GM12891 (cell line): ENCODE measurements at places on chromosomes 13 and 19.

DNA sequence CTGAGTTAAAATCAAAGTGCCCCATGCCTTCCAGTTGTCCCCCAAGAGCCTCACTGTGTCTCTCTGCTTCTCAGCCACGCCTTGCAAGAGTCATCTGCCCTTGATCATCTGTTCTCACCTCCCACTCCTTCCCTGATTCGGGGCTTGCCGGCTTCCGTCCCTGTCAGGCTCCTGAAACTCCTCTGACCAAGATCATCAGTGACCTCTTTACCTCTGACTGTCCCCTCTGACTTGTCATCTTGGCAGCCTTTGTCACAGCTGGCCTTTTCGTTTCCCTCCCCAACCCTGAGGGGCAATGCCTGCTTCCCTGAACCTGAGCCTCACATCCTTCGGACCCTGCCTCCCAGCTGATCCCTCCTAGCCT lies 66.3 kb downstream of the MAP4K1 start:
- DNase-seq = no peak

DNA sequence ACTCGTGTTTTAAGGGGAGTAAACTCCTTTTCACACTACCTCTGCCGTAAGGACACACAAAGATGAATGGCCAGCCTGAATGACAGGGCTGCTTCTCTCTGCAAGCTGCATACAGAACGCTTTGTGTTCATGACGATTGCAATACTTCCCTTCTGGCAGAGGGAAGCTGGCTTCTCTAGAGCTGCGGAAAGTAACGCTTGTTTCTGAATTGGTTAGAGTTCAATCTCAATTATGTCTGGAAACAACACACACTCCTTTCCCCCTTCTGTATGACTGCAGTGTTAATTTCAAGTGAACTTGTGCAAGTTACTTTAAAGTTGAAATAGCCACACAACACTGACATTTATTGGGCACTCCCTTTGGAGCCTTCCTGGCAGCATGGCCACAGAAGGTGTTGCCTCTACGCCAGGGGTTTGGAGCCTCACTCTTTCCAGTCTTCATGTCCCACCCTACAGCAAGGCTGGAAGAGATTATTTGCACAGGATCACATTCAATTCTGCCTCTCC lies 242.6 kb downstream of the NDFIP2 start:
- no peak for DNase-seq

- DNase-seq = no peak
Observed at GRCh38 chr13:110993788-110994187, 78.9 kb upstream of the ANKRD10 start.

- no peak for DNase-seq
Observed at GRCh38 chr13:84658491-84659358, 776.5 kb upstream of the SLITRK1 start.

DNA sequence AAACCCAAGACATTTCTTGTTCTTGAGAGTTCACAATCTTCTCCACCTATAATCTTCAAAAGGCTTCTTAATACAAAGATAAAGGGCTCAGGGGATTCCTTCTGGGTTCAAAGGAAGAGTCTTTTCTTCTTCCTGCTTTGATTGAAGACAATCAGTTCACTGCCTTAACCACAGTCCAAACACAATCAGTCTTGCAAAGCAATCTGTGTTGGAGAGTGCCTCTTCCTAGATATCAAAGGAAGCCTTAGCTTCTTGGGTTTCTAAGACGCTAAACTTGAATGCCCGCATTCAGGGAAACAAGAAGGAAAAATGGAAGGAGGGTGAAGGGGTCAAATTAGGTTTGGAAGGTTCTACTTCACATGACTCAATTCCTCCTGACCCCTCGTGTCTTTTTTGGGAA lies 27.2 kb downstream of the RANBP3 start:
- DNase-seq = no peak

- no peak for DNase-seq
Observed at GRCh38 chr13:76286178-76286577, 600.0 kb downstream of the KCTD12 start.

DNA sequence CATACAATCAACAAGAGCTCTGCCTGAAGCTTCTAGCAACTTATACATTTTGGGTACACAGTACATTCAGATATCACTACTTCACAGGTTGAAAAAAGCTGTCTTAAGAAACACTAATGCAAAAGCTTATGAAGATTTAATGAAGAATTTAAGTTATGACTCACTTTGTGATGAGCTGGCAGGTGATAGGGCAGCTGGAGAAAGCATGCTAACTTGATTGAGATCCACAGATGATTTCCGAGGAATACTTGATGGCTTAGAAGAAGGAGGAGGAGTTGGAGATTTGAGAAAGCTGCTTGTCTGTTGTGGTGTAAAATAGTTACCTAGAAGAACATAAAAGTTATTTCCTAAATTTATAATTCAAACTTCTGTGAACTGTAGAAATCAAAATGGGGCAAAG lies 23.3 kb downstream of the EXOSC8 start:
- DNase-seq = no peak

- DNase-seq = no peak
Observed at GRCh38 chr13:29730253-29730652, 120.2 kb downstream of the UBL3 start.

GRCh38 chr19:15147090-15147489 lies 39.9 kb downstream of the SYDE1 start:
- no peak for DNase-seq

DNA sequence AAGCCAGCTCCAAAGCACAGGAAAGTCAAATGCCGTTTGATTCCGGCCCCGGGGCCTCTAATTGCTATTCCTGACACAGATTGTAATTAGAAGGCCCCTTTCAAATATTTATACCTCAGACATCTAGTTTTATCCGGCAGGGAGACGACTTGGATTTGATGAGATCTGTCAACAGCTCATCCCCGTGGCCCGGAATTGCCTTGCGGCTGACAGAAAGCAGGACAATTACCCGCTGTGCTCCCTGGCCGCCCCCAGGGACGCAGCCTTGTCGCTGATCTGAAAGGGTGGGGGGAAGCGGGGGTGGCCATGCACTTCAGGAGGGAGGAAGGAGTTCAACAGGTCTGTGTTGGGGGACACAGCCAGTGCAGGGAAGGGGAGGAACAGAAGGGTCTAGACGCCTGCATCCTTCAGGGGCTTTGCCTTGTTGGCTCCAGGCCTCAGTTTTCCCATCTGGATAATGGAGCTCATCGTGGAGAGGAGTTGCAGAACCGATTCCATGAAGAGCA lies 1.8 kb upstream of the SHD start:
- no peak for DNase-seq

- DNase-seq = no peak
Observed at GRCh38 chr19:23799321-23799720, 40.6 kb upstream of the ZNF681 start.

DNA sequence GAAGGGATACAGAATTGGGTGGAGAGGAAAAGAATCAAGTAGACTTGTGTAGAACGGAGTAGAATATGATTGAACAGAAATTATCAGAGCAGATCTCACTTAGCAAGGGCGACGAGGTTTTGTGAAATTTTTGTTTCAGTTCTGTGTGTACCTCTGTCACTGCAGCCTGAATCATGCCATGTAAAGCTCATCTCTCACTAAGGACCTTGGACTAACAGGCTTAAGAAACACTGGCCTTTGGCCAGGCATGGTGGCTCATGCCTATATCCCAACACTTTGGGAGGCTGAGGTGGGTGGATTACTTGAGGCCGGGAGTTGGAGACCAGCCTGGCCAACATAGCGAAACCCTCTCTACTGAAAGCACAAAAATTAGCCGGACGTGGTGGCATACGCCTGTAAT lies 62.6 kb downstream of the MYH14 start:
- no peak for DNase-seq

- no peak for DNase-seq
Observed at GRCh38 chr13:73873940-73874830, 260.0 kb downstream of the KLF12 start.

DNA sequence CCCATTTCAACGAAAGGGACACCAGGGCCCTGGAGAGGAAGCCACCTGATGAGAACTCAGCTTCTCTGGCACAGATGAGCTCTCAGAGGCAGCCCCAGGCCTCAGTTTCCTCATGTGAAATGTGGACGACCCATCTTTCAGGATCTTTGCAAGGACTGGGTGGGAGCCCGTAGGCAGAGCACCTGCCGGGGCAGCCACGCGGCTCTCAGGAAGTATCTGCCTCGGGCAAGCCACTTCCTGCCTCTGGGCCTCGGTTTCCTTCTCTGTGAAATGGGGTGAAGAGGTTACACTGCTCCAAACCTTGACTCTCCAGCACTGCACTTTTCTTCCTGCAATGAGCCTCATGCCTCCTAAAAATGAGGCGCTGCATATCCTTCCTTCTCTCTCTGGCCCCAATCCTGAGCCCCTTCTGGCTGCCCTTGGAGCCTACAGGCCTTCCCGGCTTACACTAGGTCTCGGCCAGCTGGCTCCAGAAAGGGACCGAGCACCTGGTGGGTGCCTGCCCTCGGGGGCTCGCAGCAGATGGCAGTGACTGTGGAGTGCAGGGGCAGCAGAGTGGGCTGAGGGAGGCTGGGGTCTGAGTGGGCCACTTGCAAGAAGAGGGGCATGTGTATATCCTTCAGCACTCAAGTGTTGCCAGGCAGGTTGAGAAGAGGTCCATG lies 3.5 kb downstream of the SSBP4 start:
- no peak for DNase-seq

DNA sequence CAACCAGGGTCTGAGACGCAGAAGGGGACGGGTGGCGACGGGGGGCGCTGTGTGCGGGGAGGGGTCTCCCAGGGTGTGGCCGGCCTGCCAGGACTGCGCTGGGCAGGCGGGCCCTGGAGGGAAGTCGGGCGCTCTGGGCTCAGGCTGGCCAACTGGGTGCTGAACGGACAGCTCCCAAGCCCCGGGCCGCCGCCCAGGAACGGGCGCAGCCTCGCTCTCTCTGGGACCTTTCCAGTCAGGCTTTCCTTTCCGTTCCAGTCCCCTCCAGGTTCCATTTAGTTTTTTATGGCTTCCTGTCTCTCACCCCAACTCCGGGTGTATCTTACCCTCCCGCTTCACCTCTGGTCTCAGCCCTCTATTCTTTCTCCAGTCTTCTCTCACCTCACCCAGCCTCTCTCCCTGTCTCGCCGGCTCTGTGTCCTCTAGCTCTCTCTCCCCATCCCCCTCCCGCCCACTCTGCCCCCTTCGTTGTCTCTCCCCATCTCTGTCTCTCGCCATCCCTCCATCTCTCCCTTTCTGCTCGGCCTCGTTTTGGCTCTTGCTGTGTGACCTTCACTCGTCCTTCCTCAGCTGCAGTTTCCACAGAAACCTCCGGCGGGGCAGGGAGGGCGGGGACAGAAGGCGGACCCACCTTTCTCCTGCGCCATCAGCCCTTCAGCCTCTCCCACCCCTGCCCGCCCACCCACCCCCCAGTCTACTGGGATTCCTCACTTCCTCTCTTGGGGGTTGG lies 3.3 kb upstream of the ATP1A3 start:
- peak; percentile 62 for DNase-seq

GRCh38 chr13:90321281-90321931 lies 1026.1 kb upstream of the MIR17HG start:
- DNase-seq = no peak

GRCh38 chr19:8057545-8058270 lies 5.1 kb downstream of the CCL25 start:
- DNase-seq = no peak

- DNase-seq = peak; percentile 37
Observed at GRCh38 chr13:31951215-31951678, 80.3 kb upstream of the FRY start.

GRCh38 chr13:97932036-97932435 lies 21.4 kb upstream of the IPO5 start:
- DNase-seq = no peak

DNA sequence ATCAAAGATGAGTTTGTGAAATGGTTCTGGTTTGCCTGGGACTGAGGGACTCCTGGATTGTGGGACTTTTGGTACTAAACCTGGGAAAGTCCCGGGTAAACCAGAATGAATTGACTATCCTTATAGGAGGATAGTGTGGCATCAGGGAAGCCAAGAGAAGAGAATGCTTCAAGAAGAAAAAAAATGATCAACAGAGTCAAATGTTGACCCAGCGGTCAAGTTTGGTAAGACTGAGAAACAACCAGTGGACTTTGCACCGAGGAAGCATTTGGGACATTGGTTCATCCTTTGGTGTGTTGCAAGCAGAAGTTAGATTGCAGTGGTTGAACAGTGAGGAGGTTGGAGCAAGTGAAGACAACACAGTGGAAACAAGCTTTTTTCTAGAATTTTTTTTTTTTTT lies 33.5 kb downstream of the CLEC17A start:
- DNase-seq = no peak

GRCh38 chr13:74114202-74114601 lies 20.0 kb downstream of the KLF12 start:
- DNase-seq = no peak
